ENCODE measurements at places on chromosomes 5 and 9. TPM values are rescaled to one million over a fixed set of nuclear protein-coding genes. Genes with fewer than 3 reads are reported as not detected.
A peak's percentile ranks its signal among the peaks of the same experiment; 100 is the strongest.

DNA sequence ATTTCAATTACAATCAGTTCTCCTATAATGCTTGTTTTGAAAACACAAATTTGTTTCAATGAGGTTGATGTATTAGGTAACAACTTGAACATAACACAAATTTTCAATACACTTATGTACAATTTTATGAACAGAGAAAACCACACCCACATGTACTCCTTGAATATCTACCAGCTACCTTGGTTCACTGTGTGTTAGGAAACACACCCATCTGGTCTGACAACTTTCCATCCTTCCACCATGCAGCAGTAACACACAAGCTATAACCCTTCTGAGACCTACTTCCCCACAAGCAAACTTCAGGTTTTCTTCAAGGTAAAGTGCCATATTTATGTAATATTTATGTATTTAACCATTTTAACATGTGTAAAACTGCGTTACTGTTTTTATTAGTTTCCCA lies 36.4 kb upstream of the UBQLN1 start:
- no peak for DNase-seq

- DNase-seq, result peak; percentile 59
Measured at GRCh38 chr9:20623021-20623747, 885 bp upstream of the MLLT3 start.

- DNase-seq, result no peak
Measured at GRCh38 chr5:37847978-37848425, 8.2 kb upstream of the GDNF start.

Gene ZFP2
- 0.30 TPM for total RNA-seq

DNA sequence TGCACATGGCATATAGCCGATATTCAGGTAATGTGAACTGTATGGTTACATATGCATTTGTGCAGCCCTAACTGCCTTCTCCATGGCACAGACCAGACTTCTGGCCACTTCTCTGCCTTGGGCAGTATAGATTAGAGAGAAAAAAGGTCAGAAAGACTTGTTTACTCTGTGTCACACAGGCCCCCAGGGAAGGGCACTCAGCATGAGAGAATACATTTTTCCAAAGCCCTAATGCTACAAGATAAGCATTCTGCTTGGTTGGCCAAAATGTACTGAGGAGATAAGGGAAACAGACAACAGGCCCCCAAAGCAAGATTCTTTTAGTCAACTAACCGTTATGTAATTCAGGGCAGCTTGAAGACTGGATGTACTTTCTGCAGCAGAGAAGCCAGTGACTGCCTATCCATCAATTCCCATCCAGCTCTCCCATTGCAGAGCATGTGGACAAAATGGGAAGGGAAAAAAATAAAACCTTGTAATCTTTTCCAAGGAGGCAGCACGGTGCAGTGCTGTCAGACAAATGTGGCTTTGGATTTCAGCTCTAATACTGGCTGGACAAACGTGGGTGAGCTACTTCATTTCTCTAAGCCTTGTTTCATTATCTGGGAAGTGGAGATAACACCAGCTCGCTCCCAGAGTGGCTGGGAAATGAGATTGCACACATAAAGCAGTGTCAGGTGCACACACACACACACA lies 205.9 kb downstream of the NSG2 start:
- DNase-seq, result no peak

DNA sequence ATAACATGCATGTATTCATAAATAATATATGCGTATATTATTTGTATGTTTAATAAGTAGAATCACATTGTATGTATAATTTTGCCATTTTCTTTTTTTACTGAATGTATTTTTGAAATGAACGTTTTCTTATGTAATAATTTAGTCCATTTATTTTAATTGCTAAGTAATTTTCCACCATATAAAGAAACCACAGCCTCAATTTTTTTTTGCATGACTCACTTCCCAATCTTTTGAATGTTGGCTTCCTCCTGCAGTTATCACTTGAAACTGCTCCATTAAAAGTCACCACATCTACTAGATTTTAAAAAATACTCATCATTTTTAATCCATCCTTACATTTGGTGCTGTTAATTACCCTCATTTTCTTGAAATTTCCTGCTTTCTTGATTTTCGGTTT lies 363.3 kb upstream of the MEF2C start:
- no peak for DNase-seq

DNA sequence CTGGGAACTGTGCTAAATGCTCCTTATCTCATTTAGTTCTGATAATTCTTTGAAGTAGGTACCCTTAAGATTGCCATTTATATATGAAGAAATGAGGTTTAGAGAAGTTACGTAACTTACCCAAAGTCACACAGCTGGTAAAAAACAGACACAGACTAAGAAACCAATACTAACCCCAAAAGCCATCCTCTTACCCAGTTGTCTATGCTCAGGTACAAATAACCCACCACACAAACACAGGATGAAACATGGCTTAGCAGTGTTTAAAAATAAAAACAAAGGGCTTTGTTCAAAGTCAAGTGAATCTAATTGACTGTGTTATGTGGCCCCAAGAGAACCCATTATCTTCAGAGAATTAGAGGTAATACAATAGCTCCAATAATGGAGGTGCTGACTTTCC lies 37.0 kb upstream of the IL7R start:
- DNase-seq, result no peak

Gene PDE6A
- total RNA-seq, result not detected

Gene ZNF474
- 0.20 TPM for total RNA-seq

Gene TRIM36
- not detected for total RNA-seq

Gene CCL21
- not detected for total RNA-seq

- DNase-seq, result no peak
Measured at GRCh38 chr5:154368041-154368800, 77.6 kb upstream of the SAP30L start.

- DNase-seq, result no peak
Measured at GRCh38 chr5:139079225-139079990, 118.8 kb downstream of the SIL1 start.

Gene PAEP
- not detected for total RNA-seq

GRCh38 chr9:121160025-121160424 lies 41.6 kb downstream of the RAB14 start:
- DNase-seq, result no peak

Gene MAMDC2
- 0.10 TPM for total RNA-seq

Gene IFNE
- total RNA-seq, result not detected

Gene ZMAT2
- 48.5 TPM for total RNA-seq

DNA sequence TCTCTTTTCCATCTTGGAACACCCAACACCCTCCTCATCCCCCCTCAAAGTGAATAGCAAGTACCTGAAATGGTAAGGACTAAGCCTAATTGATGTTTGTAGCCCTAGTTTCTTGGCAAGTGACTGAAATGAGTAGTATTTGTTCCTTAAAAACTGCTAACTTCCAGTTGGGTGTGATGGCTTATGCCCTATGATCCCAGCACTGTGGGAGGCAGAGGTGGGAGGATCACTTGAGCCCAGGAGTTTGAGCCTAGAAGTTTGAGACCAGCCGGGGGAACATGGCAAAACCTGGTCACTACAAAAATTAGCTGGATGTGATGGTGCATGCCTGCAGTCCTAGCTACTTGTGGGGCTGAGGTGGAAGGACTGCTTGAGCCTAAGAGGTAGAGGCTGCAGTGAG lies 44.1 kb downstream of the ZFR start:
- DNase-seq, result no peak

Gene CCDC152
- 1.3 TPM for total RNA-seq

Measured in CD4-positive, CD25-positive, alpha-beta regulatory T cell (primary cell).